Stimulated activated CD8-positive, alpha-beta memory T cell treated with anti-CD3 and anti-CD28 coated beads, Interleukin-7, amount 100 ng/mL, for 24 hours (primary cell): ENCODE measurements at places on chromosomes 3 and 15.

DNA sequence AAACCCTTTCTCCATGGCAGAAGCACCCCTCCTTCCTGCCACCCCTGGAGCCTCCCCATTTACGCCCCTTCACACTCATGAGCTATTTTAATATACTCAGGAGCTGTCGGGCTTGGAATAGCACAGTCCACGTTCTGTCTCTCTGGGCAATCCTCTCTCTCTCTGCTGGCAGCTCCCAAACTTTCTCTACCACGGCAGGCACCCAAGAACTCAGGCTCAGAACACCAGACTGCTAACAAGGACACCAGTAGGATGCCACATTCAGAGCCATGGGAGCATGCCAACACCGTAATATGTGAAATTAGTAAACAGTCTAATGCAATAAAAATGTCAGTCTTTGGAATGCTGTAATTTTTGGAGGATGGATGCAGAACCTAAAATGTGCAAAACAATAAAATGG, 19.3 kb downstream of the TNFAIP8L3 start:
- no peak for DNase-seq

DNA sequence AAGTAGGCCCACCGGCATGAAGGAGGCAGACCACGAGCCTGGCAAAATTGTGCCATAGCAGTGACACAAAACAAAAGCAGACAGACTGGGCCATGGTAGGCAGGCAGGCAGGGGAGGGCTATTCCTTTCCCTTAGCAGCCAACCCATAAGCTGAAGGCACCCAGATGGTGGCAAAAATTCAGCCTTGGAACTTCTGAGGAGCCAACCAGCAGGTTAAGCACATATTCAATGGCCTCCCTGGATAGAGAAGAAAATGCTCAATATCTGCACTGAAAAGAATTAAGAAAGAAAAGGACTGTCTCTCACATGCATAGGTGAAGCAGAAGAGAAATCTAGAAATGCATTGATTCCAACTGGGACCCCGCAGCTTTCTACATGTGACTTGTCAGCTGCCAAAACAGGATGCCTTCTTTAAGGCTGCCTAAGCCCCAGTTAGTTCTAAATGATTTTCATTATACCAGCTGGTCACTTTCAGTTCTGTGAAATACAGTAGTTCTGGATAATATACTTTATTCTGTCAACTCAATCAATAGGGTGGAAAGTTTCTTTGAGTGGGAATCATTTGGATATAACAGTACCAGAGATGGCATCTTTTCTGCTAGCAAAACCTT, 2.7 kb downstream of the PRICKLE2 start:
- DNase-seq, result no peak

DNA sequence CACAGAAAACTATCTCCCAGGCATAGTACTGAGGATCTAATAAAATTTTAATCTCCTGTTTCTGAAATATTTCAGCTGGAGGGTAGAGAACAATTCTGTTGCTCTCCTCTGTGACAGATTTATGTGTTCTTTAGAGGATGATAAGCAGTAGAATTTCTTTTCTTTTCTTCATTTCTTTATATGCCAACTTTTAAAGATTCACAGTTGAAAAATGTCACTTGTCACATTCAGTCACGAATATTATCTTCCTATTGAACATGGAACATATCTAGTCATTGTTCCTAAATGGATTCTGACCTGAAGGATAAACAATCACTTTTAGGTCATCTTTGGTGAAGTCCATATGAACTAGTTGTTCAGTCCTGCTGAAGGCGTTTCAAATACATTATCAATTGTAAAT, 585.5 kb upstream of the DPPA4 start:
- DNase-seq, result no peak

GRCh38 chr3:170730071-170730812, 139.8 kb downstream of the RPL22L1 start:
- no peak for DNase-seq

GRCh38 chr3:44334326-44334725, 4.2 kb upstream of the TCAIM start:
- no peak for DNase-seq

DNA sequence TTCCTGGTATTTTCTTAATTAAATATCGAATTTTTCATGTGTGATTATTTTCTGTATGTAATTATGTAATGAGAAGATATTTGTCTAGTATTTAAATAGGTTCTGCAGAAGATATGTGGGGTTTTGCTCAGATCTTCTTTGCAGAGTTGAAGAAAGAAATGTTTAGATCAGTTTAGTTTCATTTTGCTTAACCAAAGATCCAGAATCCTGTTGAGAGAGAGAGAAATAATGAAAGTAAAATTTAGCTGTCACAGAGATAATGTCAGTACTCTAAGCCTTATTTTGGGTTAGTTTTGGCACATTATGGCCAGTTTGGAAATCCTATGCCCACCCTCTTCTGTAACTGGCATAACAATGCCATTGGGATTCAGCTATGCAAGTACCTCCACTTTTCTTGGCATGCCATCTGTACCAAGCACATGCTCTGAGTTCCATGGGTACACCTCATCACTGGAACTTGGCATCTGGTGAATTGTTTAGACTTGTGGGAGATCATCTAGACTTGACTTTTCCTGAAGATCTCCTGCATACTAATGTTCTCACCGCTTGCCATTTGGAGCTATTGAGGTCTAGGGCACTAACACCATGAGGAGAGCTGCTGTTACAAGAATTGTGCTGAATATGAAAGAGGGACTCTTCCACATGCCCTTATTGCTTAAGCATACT, 30.9 kb downstream of the PLSCR1 start:
- DNase-seq, result no peak

GRCh38 chr3:15703346-15703745, 94.4 kb downstream of the ANKRD28 start:
- no peak for DNase-seq

DNA sequence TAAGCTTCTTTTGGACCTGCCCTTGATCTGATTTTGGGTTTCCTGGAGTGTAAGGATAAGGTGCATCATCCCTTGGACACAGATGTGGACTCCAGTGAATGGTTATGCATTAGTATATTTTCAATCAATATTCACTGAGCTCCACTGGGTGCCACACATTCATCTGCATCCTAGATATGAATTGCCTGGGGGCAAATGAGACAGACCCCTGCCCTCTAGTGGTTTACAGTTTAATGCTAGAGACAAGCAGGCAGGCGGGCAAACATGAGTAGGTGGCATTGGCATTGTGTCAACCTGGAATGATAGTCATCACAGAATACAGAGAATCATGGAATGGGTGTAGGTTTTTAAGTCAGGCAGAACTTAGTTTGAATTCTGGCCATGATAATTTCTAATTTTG, 252.5 kb upstream of the SOX14 start:
- no peak for DNase-seq

DNA sequence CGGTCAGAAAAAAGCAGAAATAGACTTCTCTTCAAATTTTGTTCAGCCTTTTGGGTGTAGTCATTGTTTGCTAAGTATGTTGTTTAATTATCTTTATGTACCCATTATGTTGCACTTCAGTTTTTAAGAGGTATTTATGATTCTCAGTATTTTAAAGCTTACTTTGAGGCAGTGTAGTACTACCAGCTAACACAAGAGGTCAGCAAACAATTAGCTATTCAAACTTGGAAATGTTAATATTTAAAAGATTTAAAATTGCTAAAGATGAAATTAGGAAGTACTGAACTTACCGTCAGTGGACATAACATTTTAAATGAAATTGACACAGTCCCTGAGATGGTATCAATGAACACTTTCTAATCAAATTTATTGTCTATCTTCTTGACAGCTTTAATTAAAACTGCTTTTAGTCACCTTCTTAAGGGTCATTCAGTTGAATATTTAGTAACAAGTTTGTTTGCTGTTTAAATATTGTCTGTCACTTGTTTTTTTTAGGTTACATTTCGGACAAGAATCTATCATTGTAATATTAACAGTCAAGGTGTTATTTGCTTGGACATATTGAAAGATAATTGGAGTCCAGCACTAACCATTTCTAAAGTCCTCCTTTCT, 28.1 kb downstream of the NKIRAS1 start:
- DNase-seq, result no peak

DNA sequence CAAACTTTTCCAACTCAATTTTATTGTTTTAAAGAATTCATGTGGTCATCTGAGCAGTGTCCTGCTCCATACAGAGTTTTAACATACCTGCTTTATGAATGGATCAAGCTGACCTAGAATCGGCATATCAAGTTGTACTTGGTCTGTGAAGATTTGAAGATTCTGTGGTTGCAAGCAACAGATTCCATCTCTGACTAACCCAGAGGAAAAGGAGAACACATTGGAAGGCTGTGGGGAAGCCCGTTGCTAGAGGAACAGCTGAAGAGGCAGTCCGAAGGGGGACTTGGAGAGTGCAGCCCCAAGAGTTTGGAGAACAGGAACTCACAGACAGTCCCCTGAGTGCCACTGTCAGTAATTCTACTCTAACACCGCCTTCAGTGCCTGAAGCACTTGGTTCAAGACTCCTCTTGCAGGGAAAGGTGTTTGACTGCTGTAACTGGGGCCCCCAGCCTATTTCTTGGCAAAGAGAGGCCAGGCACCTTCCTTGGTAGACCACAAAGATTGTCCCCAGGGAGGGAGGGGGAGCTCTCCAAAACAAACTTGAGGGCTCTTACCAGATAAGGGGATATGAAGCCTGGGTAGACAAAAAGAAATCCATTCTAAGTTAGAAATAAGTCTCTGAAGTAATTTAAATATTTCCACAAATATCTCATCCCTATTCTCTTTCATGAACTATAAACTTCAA, 88.8 kb downstream of the LARS2 start:
- no peak for DNase-seq
